ENCODE measurements at places on chromosomes 13 and 19.

DNA sequence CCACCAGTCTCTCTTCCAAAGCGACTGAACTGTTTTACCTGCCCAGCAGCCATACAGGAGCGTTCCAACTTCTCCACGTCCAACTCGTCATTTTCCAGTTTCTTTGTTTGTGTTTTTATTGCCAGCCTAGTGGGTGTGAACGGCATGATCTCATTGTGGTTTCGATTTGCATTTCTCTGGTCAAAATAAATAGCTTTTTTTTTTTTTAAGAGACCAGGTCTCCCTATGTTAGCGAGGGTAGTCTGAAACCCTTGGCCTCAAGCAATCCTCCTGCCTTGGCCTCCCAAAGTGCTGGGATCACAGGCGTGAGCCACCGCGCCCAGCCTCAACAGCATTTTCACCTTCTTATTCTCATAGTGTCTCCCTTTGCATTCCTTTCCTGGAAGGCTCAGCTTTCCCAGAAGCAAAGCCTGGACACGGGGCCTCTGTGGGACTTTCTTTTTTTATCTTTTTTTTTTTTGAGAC is 4.2 kb upstream of the JSRP1 start:
- no peak overlapping the region for H3K27ac ChIP-seq
- H3K36me3 ChIP-seq: no peaks in the 10 kb centered on the region
- no peaks in the 10 kb centered on the region for H3K4me1 ChIP-seq
- no peak overlapping the region for H3K4me3 ChIP-seq
- DNase-seq: no peak
- no peaks in the 10 kb centered on the region for H3K27me3 ChIP-seq

DNA sequence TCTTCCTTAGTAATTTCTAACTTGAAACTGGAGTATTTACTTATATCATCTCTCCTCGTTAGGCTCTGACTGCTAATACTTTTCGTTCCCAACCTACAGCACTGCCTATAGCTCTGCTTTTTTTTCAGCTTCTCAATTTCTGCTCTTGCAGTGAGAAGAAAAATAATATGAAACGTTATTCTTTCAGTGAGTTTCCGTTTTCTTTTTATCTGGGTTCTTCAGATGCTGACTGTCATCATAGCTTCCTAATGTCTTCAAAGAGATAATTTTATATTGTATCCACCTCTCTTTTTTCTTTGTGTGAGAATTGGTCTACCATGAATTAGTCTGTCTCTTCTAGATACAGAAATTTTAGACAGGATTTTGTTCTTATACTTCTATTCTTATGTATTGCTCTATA is 454.9 kb downstream of the LMO7 start:
- H3K27ac ChIP-seq: no peak overlapping the region
- H3K36me3 ChIP-seq: no peaks in the 10 kb centered on the region
- H3K4me3 ChIP-seq: no peak overlapping the region

DNA sequence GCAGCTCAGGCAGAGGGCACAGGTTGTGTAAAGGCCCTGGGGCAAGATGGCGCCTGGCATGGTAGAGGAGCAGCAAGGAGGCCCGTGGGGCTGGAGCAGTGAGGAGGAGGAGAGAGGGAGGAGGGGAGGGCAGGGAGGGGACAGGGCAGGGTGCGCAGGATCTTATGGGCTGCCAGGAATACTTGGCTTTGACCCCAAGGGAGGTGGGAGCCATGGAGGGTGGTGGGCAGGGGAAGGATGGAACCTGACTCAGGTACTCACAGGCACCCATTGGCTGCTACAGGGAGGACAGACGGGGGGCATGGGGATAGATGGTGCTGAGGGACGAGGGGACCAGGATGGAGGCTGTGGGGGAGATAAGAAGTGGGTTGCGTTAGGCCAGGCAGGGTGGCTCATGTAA is 3.3 kb downstream of the TNFAIP8L1 start:
- DNase-seq: no peak
- H3K36me3 ChIP-seq: no peaks in the 10 kb centered on the region
- no peaks in the 10 kb centered on the region for H3K27me3 ChIP-seq
- H3K27ac ChIP-seq: no peak overlapping the region
- H3K4me1 ChIP-seq: peaks cover 8% of the 10 kb centered on the region
- H3K4me3 ChIP-seq: no peak overlapping the region

GRCh38 chr13:32905063-32905863 is 111.0 kb upstream of the KL start:
- no peak overlapping the region for H3K4me3 ChIP-seq
- no peaks in the 10 kb centered on the region for H3K36me3 ChIP-seq
- H3K27me3 ChIP-seq: no peaks in the 10 kb centered on the region
- DNase-seq: no peak
- no peak overlapping the region for H3K27ac ChIP-seq

- H3K27me3 ChIP-seq: no peaks in the 10 kb centered on the region
- no peaks in the 10 kb centered on the region for H3K36me3 ChIP-seq
- H3K27ac ChIP-seq: peak within 1 kb of the TSS; percentile 95
- H3K4me3 ChIP-seq: peak within 1 kb of the TSS; percentile 54
- peaks cover 10% of the 10 kb centered on the region for H3K4me1 ChIP-seq
Observed at GRCh38 chr19:56538761-56539263, at the start of gene ZFP28. ZFP28 (plus strand) TSS chr19:56538948; CDS start chr19:56539019, 71 bp downstream.

- no peaks in the 10 kb centered on the region for H3K27me3 ChIP-seq
- H3K4me3 ChIP-seq: no peak overlapping the region
- no peaks in the 10 kb centered on the region for H3K36me3 ChIP-seq
- H3K27ac ChIP-seq: no peak overlapping the region
Observed at GRCh38 chr19:47618771-47619170, 9.8 kb downstream of the BICRA start.

DNA sequence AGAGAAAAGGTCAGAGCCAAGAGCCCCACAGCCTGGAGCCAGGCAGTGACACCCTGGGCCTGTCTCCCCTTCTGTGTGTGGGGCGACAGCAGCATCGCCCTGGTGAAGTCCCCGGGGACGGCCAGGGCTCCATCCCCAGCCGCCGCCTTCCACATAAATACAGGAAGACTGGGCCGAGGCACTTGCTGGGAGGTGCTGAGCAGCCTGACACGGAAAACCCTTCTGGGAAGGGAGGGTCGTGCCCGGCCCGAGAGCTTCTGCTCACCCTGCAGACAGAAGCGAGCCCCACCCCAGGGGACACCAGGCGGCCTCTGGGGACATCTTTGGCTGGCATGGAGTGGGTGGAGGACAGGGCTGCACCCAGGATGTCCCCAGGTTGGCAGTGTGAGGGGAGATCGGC is 5.1 kb downstream of the FGF22 start:
- H3K4me3 ChIP-seq: no peak overlapping the region
- H3K4me1 ChIP-seq: peaks cover 2% of the 10 kb centered on the region
- no peak overlapping the region for H3K27ac ChIP-seq

DNA sequence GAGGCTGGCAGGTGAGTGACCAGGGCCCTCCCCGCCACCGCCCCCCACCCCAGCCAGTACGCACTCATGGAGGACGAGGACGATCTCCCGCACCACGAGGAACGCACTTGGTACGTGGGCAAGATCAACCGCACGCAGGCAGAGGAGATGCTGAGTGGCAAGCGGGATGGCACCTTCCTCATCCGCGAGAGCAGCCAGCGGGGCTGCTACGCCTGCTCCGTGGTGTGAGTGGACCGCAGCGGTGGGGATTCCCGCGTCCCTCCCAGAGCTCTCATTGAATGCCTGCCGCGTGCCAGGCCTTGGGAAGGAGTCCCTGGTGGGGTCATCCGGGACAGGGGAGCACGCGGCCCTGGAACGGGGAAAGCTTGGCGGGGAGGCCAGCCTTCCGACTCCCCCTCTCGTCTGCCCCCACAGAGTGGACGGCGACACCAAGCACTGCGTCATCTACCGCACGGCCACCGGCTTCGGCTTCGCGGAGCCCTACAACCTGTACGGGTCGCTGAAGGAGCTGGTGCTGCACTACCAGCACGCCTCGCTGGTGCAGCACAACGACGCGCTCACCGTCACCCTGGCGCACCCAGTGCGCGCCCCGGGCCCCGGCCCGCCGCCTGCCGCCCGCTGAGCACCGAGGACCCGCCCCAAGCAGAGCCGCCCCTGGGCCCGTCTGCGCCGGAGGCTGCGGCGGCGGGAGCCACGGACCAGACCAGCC is 4.8 kb upstream of the IFI30 start:
- no peak overlapping the region for H3K4me3 ChIP-seq
- H3K4me1 ChIP-seq: peaks cover 5% of the 10 kb centered on the region
- DNase-seq: no peak
- peaks cover 37% of the 10 kb centered on the region for H3K36me3 ChIP-seq
- no peaks in the 10 kb centered on the region for H3K27me3 ChIP-seq

- no peak for DNase-seq
- H3K4me1 ChIP-seq: no peaks in the 10 kb centered on the region
- H3K36me3 ChIP-seq: no peaks in the 10 kb centered on the region
- H3K27ac ChIP-seq: no peak overlapping the region
- no peak overlapping the region for H3K4me3 ChIP-seq
Observed at GRCh38 chr19:13228561-13228960, 78.3 kb downstream of the IER2 start.
